ENCODE measurements at places on chromosomes 1 and 21.

DNA sequence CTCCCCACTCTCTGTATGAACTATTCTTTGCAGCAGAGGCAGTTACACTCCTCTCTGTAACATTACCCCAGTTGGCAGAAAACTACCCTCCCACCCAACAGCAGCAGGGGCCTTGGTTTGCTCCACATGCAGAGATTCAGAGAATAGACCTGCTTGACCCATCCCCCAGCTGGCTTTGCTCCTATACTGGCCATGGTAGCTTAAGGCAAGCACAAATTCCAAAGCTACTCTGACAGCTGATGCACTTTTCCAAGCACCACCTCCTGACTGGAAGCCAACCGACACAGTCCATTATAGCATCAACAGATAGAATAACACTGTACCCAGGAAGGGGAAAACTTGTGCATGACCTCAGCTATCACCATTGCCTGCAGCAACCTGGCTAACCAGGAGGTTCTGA, 846.5 kb upstream of the NCAM2 start:
- no peak for DNase-seq

DNA sequence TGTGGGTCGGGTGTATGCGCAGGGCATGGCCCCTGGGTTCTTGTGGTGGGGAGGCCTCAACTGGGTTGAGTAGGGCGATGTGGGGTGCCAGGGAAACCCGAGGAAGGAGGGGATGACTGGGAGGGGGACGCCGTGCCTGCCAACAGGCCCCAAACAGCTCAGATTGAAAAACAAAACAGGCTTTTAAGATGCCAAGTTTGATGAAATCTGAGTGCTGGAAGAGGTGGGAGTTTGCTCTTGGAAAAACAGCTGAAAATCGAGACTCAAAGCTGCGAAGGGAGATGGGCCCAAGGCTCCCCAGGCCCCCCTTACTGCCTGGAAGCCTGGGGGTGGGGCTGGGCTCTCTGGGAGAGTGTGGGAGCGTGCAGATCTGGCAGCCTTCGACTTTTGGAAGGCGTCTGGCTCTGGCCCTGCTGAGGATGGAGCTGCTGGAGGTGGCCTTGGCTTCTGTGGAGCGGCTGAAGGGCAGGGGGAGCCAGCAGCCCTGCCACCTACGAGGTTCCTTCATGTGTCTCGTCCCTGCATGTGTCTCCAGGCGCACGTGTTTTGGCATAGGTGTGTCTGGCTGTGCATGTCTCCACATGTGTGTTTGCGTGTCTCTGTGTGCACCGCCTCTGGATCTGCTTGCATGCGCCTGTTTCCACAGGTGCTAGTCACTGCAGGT, 33.3 kb downstream of the PTPRF start:
- no peak for DNase-seq

- DNase-seq, result no peak
These were observed 26.6 kb downstream of the DOP1B start for GRCh38 chr21:36183144-36183795.

GRCh38 chr1:12594490-12594889, 23.5 kb downstream of the DHRS3 start:
- no peak for DNase-seq

DNA sequence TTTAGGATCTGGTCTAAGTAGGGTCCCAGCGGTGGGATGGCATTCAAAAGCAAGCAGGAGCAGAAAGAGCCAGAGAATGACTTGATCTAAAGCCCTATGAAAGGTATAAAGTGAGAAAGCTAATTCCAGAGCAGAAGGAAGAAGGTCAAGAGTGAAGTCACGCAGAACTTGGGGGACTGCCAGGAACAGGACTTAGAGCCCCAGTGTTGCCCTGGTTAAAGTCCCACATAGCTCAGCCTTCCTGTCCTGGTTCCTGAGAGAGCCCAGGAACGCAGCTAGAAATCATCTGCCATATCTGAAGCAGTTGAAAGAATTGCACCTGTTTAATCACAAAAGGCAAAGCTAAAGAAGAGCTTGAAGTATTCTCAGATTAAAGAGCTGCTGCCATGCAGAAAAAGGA, 160.6 kb upstream of the ATP1B1 start:
- DNase-seq, result no peak

- no peak for DNase-seq
These were observed 60.4 kb upstream of the BACH1 start for GRCh38 chr21:29238053-29238966.

DNA sequence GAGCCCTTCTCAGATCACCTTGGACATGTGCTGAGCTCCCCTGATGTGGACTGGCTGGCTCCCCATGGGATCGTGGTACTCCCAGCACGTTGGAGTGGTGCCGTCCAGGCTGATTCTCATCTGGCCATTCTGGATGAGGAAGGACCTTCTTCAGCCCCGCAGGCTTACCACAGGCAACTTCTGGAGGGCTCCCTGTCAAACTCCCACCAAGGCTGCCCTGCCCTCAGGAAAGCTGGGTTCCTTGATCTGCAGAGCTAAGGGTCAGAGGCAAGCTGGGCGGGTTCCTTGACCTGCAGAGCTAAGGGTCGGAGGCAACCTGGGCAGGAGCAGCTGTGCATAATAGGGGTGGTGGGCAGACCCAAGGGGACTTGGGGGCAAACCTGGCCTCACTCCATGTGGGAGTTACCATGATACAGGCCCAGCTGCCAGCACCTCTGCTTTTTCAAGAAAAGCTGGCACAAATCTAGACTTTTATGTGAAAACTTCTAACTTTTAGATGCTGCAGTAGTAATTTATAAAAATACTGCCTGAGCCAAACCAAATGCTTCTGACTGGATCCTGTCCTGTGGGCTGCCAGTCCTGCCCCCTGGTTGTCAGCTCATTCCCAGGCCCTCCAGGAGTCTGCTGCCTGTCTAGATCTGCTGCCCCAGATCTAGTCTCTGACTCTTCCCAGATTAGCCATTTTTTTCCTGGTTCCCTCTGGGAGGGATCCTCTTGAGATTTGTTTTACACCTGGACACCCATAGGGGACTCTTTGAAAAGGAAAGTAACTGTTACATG, 5.6 kb upstream of the THEM5 start:
- DNase-seq, result no peak
